ENCODE measurements at places on chromosomes 4 and X. TPM values are rescaled to one million over a fixed set of nuclear protein-coding genes. Genes with fewer than 3 reads are reported as not detected.

GRCh38 chr4:121990489-121990888 is 38.6 kb upstream of the TRPC3 start:
- no peaks in the 10 kb centered on the region for H3K4me1 ChIP-seq
- no peak overlapping the region for H3K4me3 ChIP-seq
- no peaks in the 10 kb centered on the region for H3K27me3 ChIP-seq
- H3K27ac ChIP-seq: no peak overlapping the region
- no peak for DNase-seq

The PTTG2 gene
- total RNA-seq: 2.1 TPM

DNA sequence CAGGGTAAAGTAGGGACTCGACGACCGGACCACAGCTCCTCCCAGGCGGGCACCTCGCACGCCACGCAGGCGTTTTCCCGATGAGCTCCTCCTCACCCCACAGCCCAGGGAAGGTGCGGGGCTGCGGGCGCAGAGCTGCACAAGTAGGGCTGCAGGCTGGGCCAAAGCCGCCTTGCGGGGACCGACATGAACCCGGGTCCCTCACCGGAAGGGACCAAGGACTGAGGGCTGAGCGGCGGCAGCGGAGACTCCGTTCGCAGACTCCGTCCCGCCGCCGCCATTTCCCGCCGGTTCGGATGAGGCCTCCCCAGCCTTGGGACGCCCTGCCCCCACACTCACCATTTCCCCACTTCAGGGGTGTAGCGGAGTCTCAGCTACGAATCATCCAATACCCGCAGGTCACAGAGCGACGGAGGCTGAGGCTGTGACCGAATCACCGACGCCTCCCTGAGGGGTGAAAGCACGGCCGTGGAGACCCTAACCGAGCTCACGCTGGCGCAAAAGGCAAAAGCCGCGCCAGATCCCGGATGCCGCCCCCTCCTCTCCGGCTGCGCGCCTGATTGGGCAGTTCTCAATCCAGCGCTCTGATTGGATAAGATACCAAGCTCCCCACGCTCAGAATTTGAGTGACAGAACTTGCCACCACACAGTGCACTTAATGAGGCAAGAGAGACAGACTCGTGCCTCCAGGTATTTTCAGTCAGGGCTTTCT is at the start of gene ZNF732:
Gene ZNF732 (minus strand): TSS at position 506 of the 712 bp plus-strand sequence. CDS start 164 bp downstream, at position 342.
- H3K4me1 ChIP-seq: no peaks in the 10 kb centered on the region
- H3K36me3 ChIP-seq: no peaks in the 10 kb centered on the region
- H3K27me3 ChIP-seq: peaks cover 33% of the 10 kb centered on the region
- no peak within 1 kb of the TSS for H3K27ac ChIP-seq
- DNase-seq: no peak

The GABRE gene
- total RNA-seq: 4.8 TPM

All from gastrocnemius medialis (tissue), 4 donors.